HepG2 (cell line): ENCODE measurements at places on chromosomes 5 and 9. TPM values are rescaled to one million over a fixed set of nuclear protein-coding genes. Genes with fewer than 3 reads are reported as not detected.

GRCh38 chr5:120254385-120254784 lies 209.7 kb upstream of the PRR16 start:
- no peaks in the 10 kb centered on the region for H3K27me3 ChIP-seq
- H3K27ac ChIP-seq, result no peak overlapping the region
- no peak for DNase-seq
- H3K4me3 ChIP-seq, result no peak overlapping the region
- H3K4me1 ChIP-seq, result no peaks in the 10 kb centered on the region

DNA sequence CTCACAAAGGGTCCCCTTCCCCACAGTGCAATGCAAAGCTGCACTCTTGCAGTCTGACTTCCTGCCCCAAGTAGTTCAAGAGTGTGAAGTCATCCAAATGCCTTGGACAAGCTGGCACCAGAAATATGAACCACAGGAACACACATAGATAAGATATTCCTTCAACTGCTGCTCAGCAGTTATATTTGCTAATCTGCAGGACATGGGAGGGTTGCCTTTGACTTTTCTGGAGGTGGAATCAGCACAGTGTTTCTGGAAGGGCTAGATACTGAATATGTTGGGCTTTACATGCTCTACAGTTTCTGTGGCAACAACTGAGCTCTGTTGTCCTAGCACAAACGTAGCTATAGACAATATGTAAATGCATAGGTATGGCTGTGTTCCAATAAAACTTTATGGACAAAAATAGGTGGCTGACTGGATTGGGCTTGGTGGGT lies 96.7 kb upstream of the PCA3 start:
- H3K4me1 ChIP-seq, result no peaks in the 10 kb centered on the region
- DNase-seq, result no peak
- no peak overlapping the region for H3K4me3 ChIP-seq
- no peak overlapping the region for H3K27ac ChIP-seq
- H3K27me3 ChIP-seq, result no peaks in the 10 kb centered on the region

DNA sequence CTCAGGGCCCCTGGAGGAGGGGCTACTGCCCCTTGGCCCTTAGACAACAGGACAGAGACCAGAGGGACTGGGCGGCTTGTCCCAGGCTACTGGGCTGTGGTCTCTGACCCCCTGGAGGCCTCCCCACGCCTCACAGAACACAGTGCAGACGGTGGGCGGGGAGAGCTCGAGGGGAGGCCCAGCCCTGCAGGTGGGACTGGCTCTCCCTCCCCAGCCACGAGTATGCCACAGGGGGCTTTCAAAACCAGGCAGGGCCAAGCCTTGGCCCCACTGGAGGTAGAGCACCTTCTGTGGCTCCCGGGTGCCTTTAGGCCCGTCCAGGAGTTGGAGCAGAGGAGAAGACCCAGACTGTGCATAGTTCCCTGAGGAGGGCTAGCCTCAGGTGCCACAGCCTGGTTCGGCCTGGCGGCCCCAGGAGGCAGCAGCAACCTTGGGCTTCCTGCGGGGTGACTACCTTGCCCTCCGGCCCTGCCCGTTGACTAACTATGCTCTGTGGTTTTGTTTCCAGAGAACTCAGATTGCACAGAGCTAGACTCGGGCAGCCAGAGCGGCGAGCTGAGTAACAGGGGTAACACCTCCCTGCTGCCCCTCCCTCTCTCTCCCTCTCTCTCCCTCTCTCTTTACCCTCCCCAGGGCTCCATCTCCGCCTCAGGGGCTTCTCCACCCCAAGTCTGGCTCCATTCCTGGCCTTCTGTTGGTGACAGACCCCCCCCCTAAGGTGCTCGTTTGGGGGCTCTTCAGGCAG lies 15.5 kb downstream of the CARD19 start:
- peaks cover 8% of the 10 kb centered on the region; the same call in 1 of the 3 replicates for H3K36me3 ChIP-seq
- H3K4me1 ChIP-seq, result peaks cover 70% of the 10 kb centered on the region
- no peaks in the 10 kb centered on the region for H3K27me3 ChIP-seq
- H3K4me3 ChIP-seq, result no peak overlapping the region; the same call in 1 of the 2 replicates
- peak; percentile 39 for DNase-seq

DNA sequence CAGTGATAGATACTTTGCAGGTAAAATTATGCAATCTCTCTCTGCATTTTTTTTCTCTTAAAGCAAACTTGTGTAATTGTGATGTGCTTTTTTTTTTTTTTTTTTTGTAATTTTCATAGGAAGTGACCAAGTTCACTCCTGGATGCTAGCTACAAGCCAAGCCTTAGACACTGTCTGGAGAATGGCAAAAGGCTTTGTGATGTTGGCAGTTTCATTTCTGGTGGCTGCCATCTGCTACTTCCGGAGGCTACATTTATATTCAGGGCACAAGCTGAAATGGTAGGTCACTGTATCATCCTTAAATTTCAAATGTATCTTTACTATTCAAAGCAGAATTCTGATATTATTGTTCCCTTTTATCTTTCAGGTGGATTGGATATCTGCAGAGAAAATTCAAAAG lies 19.3 kb downstream of the OTULINL start:
- no peak overlapping the region for H3K4me3 ChIP-seq
- H3K27me3 ChIP-seq, result no peaks in the 10 kb centered on the region

ROR2 gene
- not detected in 2 replicates for total RNA-seq

HOMER1 gene
- total RNA-seq, result 24.8 and 31.4 TPM in 2 replicates

DNA sequence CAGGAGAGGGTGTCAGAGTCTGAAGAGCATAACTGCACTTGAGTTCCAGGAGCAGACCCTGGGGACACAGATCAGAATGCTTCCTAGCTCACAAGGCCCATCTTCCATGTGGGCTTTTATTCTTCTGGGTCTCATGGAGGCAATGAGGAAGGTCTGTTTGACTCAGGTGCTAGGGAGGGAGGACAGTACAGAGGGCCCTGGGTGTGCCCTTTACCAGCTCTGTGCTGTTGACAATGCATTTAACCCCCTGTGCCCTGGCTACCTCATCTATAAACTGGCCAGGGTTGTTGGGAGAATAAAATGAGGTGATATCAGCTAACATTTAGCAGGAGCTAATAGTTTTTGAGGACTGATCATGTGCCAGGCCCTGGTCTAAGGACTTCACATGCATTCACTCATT lies 318.0 kb downstream of the DMAC1 start:
- H3K36me3 ChIP-seq, result no peaks in the 10 kb centered on the region
- H3K4me1 ChIP-seq, result no peaks in the 10 kb centered on the region
- no peaks in the 10 kb centered on the region for H3K27me3 ChIP-seq
- no peak overlapping the region for H3K4me3 ChIP-seq
- DNase-seq, result no peak

- no peak overlapping the region for H3K4me3 ChIP-seq
- DNase-seq, result peak; percentile 9
- H3K27ac ChIP-seq, result no peak overlapping the region
- no peaks in the 10 kb centered on the region for H3K36me3 ChIP-seq
- H3K4me1 ChIP-seq, result no peaks in the 10 kb centered on the region
- no peaks in the 10 kb centered on the region for H3K27me3 ChIP-seq
These were observed 76.0 kb downstream of the ARL15 start for GRCh38 chr5:54234304-54234933.

- H3K4me3 ChIP-seq, result no peak overlapping the region
- H3K27me3 ChIP-seq, result no peaks in the 10 kb centered on the region
- no peaks in the 10 kb centered on the region for H3K36me3 ChIP-seq
- H3K4me1 ChIP-seq, result no peaks in the 10 kb centered on the region
- H3K27ac ChIP-seq, result no peak overlapping the region
These were observed 316.3 kb downstream of the MCTP1 start for GRCh38 chr5:94968507-94969095.

DNA sequence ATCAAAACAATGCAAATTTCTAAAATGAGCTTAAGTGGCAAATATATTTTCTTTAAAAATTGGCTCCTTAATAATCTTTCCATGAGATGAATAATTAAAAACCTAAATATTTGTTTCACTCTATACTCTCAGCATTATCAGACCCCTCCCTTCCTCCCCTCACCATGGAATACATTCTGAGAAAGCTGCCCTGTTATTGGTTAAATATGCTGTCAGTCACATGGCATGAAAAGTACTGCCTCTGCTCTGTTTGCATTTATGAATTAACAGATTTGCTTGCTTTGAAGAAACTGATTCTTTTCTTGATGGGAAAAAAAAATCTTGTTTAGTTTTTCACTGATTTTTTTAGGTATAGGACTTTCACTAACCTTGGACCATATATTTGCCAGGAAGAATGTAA lies 17.0 kb upstream of the RPS23 start:
- no peaks in the 10 kb centered on the region for H3K27me3 ChIP-seq
- peaks cover 19% of the 10 kb centered on the region for H3K4me1 ChIP-seq
- DNase-seq, result no peak

NINJ1 gene
- 77.1 and 92.1 TPM in 2 replicates for total RNA-seq

GRCh38 chr9:128412120-128412790 lies 8.4 kb upstream of the CERCAM start:
- H3K27me3 ChIP-seq, result peaks cover 1% of the 10 kb centered on the region
- H3K27ac ChIP-seq, result no peak overlapping the region
- peak; percentile 58 for DNase-seq
- H3K36me3 ChIP-seq, result no peaks in the 10 kb centered on the region
- no peak overlapping the region for H3K4me3 ChIP-seq

DNA sequence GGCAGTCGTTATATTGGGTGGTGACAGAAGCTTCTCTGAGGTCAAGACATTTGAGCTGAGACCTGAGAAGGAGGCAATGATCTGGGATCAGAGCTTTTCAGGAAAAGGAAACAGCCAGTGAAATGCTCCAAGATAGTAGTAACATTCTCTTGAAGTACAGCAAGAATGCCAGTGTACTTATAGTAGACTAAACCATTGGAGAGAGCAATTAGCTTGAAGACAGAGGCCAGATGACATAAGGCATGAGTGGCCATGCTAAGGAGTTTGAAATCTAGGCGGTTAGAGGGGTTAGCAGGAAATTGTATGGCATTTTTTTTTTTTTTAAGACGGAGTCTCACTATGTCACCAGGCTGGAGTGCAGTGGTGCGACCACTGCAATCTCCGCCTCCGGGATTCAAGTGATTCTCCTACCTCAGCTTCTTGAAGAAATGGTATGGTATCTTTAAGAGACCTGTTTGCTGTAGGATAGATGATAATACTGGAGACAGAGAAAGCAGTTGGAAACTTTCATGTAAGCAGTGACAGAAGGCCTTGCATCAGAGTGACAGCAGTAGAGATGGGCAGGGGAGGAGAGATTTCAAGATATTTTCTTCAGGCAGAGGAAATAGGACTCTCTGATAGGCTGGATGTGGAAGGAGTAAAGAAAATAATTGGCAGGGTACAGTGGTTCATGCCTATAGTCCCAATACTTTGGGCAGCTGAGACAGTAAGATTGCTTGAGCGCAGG lies 482.2 kb upstream of the PAPPA start:
- H3K36me3 ChIP-seq, result no peaks in the 10 kb centered on the region
- DNase-seq, result no peak
- no peak overlapping the region for H3K27ac ChIP-seq
- no peaks in the 10 kb centered on the region for H3K4me1 ChIP-seq
- H3K27me3 ChIP-seq, result no peaks in the 10 kb centered on the region

DMRT3 gene
- not detected in 2 replicates for total RNA-seq

DEPDC1B gene
- total RNA-seq, result 51.3 and 78.3 TPM in 2 replicates

DNA sequence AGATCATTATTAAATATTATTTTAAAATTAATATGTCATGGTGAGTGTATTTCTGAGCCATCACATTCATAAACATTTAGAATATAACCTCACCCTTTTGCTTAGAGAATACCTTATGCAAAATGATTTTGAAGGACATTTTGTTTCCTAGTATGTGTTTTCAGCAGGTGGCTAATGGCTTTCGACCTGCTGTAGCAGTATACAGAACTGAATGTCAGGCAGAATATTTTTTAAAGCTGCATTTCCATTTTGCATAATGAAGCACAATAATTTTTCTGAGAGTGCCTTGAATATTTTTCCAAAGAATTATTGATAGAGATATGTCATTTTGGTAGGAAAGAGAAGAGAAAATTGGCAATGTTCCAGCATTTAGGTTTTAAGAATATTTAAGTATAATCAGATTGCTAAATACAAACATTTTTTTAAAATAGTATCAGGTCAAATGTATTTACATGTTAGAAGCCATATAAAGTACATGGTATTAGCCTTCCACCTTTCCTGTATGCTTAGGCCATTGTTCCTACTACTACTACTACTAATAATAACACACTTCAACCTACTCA lies 42.3 kb downstream of the PAM start:
- no peaks in the 10 kb centered on the region for H3K27me3 ChIP-seq
- no peaks in the 10 kb centered on the region for H3K36me3 ChIP-seq
- no peak overlapping the region for H3K27ac ChIP-seq
- H3K4me3 ChIP-seq, result no peak overlapping the region
- DNase-seq, result no peak

TMEM252 gene
- not detected in 2 replicates for total RNA-seq

- peaks cover 43% of the 10 kb centered on the region for H3K4me1 ChIP-seq
- H3K27ac ChIP-seq, result no peak overlapping the region
- no peak for DNase-seq
- peaks cover 5% of the 10 kb centered on the region; the same call in 2 of the 3 replicates for H3K36me3 ChIP-seq
- H3K27me3 ChIP-seq, result no peaks in the 10 kb centered on the region
- H3K4me3 ChIP-seq, result no peak overlapping the region
These were observed 96.0 kb downstream of the GPR21 start for GRCh38 chr9:123129423-123129822.
